NCI-H69 (cell line): ENCODE measurements at places on chromosomes 3 and 15.

DNA sequence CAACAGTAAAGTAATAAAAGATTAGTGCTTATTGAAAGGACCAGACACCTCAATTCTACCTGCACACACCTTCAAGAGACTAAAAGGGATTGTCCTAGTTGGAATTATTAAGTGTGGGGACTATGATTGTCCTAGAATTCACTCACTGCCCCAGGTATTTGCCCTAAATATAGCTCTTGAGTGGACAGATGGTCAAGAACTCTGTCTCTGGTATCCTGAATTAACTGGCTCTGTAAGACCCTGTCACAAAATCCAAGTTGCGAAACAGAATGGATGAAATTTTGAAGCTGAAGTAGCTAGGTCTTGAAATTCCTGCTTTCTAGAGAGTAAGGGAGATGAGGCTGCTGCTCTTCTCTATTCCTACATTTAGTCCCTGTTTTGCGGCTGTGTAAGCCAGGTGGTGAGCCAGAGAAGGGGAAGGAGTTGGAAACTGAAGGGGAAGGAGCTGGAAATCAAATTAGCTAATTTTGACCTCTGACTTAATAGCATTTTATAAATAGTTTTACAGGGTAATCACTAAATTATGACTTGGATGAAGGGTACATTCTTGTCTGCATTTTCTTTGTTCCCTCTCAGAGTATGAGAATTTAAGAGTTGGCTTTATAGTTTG, 34.5 kb downstream of the KBTBD12 start:
- DNase-seq = no peak

DNA sequence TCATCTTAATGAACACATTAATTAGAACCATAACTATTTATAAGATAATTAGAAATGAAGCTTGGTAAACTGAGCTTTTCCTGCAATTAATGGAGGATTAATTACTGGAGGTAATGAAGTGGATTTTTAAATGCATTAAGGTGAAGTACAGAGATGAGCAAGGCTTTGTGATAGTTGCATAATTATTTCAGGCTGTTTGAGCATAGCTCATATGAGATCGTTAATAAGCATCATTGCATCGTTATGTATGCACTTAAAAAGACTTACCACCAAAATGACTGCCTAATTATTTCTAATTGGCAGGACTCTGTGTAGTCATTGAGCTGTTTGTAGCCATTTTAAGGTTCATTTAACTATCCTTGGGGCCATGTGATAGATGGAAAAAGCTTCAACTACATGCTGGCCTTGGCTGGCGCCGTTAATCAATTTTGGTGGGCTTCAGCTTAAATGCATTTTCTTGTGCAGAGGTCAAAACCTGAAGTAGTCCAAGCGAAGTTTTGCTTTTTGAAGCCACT, 55.3 kb downstream of the RSRC1 start:
- DNase-seq = peak; percentile 51

DNA sequence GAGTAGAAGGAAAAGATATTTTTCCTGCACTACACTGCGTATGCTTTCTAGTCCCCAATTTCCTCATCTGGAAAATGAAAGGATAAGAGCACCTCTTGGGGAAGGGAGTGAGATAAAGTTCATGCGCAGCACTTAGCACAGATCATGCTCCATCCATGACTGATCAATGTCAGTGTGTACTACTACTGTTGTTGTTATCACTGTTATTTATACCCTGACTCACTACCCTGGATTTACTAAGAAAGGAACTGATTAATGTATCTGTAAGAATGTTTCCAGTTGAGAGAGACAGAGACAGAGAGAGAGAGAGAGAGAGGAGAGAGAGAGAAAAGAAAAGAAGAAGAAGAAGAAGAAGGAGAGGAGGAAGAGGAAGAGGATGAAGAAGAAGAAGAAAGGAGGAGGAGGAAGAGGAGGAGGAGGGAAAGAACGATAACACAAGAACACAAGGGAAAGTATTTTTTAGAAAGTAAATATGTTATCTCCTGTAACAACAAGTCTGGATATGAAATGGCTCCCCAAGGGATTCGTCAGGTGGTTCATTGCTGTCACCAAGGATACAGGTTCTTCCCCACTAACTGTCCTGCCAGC, 212.2 kb upstream of the PROK2 start:
- no peak for DNase-seq

DNA sequence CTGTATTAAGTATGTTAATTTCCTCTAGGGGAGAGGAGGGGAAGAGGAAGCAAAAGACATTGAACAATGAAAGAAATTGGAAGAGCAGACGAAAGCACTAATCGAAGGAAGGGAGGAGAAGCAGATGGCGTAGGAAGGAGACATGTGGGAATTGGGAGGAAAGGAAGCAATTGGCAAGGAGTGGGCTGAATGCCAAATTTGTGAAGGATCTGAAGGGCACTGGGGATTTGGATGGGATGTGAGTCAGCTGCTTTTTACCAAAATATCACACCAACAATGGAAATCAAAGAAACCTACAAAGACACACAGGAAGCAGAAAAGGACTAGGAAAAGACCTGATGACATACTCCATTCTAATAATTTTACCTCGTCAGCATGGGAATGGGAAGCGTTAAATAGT, 1029.8 kb downstream of the ROBO1 start:
- peak; percentile 94 for DNase-seq

DNA sequence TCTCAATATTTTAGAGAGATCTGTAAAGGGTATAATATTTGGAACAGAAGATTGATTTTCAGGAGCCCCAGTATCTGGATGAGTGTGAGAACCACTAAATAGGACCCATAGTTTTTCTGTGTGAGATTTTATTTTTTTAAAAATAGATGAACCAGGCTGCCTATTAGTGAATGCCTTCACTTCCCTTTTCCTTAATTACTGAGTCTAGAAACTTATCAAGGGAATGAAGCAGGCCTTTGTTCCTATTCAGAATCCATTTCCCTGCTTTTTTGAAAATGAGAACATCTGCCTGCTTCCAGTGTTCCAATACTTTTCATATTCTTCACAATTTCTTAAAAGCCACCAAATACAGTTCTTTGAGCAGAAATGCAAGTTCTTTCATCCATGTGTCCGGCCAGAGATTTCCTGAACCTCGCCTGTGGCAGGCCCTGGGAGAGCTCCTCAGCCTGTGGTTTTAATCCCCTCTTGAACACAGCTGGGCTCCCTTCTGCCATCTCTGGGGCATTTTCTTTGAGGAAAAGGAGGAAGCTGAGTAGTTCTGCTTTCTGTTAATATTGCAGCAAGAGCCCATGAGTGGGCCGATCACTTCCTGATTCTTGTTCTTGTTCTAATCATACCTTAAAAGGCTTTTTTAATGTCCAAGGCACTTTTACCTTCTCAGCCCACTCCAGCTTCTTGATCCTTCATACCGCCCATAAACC, 4.7 kb downstream of the EHD4 start:
- no peak for DNase-seq

GRCh38 chr15:57640930-57641682, 49.4 kb downstream of the MYZAP start:
- peak; percentile 35 for DNase-seq

GRCh38 chr15:72312605-72313447, 7.1 kb downstream of the CELF6 start:
- DNase-seq = peak; percentile 62

DNA sequence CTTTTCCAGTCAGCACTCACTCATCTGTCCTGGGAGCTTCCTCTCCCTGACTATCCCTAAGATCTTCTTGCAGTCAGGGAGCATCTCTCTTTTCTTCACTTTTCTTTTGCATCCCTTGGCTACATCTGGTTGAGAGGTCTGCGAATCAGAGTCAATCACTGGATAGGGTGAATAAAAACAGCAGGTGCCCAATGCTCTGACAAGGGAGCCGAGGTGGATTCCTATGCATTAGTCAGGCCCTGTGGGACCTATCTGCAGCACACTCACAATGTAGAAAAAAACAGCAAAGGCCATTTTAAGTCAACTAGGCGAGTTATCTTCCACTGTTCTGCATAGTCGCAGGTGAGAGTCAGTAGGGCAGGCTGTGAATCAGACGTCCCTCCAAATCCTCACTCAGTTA, 35.5 kb downstream of the DZIP1L start:
- DNase-seq = no peak

- DNase-seq = no peak
These were observed 16.4 kb downstream of the UBE2E2 start for GRCh38 chr3:23219552-23219951.

DNA sequence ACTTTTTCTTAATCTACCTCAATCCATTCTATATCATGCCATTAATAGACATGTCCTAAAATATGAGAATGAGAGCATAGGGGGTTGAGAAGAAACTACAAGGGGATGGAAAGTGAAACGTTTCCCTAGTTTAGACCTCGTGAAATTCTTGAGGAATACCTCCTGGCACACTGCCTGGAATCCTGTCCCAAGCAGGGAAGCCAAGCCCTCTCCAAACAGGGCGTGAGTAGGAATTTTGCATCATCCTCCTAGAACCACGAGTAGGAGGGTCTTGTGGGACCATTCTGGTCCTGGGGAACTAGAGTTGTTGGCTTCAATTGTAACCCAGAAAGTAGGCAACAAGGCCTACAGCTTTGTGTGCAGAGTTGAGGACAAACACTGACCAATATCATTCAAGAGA, 19.6 kb upstream of the C3orf80 start:
- no peak for DNase-seq

- DNase-seq = peak; percentile 89
These were observed 99.5 kb upstream of the KCNMB2 start for GRCh38 chr3:178436773-178437172.

DNA sequence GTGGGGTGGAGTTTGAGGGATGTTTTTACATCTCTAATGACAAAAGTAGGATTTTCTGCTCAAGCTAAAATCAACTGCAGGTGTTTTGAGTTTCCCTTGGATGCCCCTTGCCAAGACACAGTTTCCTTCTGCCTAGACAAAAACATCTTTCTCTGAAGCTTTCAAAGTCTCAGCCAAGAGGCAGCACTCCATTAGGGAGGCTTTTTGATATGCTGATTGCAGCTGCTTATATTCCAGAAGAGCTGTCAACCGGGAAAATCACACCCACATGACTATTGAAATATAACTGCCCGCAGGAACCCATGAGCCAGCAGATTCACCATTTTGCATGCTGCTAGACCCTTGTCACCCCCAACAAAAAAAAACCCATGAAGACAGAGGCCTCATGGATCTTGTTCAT, 27.5 kb upstream of the ZNF148 start:
- no peak for DNase-seq

DNA sequence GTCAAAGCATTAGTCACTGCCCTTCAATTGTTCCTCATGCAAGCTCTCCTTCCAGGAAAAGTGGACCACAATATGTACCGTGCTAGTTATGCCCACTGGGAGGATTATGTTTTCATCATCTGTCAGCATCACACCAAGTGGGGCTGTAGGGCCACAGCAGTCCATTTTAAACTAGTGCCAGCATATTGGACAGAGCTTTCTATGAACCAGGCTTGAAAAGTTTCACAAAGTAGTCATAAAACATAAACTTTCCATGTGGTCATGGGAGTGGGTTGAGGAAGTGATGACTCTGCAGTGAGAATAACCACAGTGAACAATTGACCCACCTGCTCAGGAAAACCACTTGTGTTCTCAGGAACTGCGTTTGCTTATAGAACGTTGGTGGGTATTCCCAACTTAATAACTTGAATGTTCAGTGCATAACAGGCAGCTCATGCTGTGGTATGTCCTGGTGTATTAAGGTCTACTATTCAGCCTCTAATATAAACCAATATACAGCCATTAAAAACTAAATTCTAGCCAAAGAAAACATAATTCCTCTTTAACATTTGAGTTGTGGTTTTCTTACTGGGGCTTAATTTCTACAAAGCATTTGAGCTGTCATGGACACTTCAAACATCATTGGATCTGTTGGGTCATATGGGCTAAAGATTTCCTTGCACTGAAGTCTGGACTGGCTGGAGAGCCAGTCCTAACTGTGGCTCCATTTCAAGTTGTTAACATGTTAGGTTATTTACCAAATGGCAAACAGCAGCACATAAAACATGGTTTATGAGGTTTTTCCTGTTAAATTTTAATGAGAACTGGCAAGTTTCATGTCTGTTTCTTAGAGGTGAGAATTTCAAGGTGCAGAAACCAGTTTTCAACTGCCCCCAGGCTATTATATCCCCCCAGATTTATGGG, 274.1 kb downstream of the OTOL1 start:
- DNase-seq = peak; percentile 23

GRCh38 chr3:80040067-80040466, 272.3 kb upstream of the ROBO1 start:
- no peak for DNase-seq

- no peak for DNase-seq
These were observed 110.4 kb upstream of the PLAAT1 start for GRCh38 chr3:193130576-193130975.

DNA sequence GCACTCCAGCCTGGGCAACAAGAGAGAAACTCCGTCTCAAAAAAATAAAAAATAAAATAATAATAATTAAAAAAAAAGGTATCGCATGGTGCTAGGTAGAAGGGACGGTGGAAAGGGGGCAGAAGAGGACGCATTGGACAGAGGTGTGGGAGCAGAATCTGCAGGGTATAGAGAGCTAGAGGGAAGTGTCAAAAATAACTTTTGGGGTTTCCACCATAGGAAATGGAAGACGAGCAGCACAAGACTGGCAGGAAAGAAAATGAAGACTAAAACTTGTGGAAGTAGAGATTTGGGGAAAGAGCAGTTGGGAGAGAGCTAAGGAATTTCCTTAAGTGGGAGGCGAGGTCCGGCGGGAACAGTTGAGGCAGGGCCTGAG, 585 bp upstream of the MKRN2 start:
- DNase-seq = no peak

DNA sequence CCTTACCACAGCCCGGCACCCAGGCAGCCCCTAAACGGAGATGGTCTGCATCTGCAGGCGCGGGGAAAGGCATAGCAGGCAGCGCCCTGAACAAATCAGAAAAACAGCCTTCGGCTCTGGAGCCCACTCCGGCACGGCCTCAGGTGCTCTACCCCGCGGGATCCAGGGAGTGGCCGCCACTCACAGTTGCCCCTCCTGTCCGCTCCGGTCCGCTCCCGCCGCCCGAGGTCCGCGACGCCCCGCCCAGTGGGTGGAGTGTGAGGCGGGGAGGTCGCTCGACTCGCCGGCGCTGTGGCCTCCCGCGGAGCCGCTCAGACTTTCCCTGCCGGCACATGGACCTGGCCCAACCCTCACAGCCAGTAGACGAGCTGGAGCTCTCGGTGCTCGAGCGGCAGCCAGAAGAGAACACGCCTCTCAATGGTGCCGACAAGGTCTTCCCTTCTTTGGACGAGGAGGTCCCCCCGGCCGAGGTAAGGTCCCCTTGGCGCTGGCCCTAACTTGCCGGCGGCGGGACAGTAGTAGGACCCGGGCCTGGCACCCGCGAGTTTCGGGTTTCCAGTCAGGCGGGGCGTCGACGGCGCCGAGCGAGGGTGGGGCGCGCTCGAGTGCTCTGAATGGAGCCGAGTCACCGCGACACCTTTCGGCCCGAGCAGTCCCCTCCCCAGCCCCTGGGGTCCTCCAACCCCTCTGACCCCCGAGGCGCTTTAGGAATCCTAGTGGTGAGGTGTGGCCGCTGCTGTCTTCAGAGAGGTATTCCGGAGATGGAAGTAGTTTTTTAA, at the start of gene C3orf52:
C3orf52 (plus strand) TSS at position 314 of the 779 bp plus-strand sequence; CDS start at position 333, 19 bp downstream.
- DNase-seq = peak; percentile 91
